ENCODE measurements at places on chromosomes 12 and 14.
A peak's percentile ranks its signal among the peaks of the same experiment; 100 is the strongest.

DNA sequence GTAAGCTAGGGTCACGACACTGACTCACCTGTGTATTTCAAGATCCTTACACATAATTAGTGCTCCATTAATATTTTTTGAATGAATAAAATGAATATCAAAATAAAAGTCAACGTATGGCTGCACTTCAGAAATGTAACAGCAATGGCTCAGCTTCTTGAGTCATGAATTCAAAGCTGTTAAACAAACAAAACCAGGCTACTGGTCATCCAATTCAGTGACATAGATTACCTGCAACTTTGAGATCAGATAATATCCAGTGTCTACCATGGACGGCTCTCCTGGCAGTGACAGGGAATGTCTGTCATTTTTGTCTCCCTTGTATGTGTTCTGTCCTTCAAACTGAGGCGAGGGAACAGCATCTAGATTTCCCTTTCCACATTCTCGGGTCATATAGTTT is 225.6 kb downstream of the EFCAB11 start:
- H3K4me3 ChIP-seq: no peak overlapping the region
- no peaks in the 10 kb centered on the region for H3K36me3 ChIP-seq
- no peaks in the 10 kb centered on the region for H3K27me3 ChIP-seq
- no peak overlapping the region for H3K27ac ChIP-seq
- peaks cover 31% of the 10 kb centered on the region for H3K4me1 ChIP-seq

GRCh38 chr12:131384544-131384855 is 326.4 kb upstream of the SFSWAP start:
- H3K4me3 ChIP-seq: no peak overlapping the region
- H3K27me3 ChIP-seq: no peaks in the 10 kb centered on the region

DNA sequence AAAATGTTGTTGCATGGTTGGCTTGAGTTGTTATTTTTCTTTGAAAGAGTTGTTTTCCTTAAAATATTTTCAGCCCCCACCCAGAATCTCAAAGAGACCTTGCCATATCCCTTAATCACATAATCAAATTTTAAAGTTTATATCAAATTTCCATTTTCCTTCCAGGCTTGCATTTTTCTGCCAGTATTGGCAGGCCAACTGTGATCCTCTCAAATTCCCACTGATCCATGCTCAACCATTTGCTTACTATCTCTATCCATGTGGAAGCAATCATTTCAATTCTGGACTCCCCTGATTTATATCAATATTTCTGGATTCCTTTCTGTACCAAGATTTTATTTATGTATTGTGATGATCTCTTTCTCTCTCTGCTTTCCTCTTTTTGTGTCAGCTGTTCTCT is 64.2 kb upstream of the PYGL start:
- no peaks in the 10 kb centered on the region for H3K36me3 ChIP-seq
- DNase-seq: no peak
- peaks cover 4% of the 10 kb centered on the region for H3K27me3 ChIP-seq
- no peaks in the 10 kb centered on the region for H3K4me1 ChIP-seq

- no peak for DNase-seq
- H3K4me1 ChIP-seq: peaks cover 50% of the 10 kb centered on the region
- H3K27ac ChIP-seq: peak overlapping the region; percentile 58
- H3K4me3 ChIP-seq: peak overlapping the region; percentile 61
Observed at GRCh38 chr12:11731042-11731357, 81.5 kb downstream of the ETV6 start.

DNA sequence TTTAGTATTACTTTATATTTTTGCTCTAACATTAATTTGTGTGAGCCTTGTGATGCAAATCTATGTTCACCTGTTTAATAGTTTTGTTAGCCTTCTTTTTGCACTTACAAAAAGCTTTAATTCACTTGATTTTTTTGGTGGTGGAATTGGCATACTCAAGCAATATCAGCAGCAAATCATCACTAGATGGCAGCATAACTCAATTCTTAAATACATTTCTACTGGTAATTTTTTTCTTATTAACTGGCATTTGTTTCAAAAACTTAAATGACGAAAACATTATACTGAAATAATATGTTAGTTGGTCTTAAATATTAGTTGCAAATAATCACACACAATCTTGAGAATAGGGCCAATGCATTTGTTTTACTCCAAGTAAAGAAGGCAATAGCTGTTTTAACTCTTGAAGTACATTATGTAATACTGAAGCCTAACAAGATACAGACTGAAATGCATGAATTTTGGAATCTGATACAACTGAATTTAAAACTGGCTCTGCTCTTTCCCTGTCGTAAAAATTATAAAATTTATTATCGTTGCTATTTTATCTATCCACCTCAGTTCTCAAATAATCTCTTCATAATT is 151.5 kb downstream of the ATXN7L3B start:
- no peaks in the 10 kb centered on the region for H3K36me3 ChIP-seq
- peaks cover 2% of the 10 kb centered on the region for H3K27me3 ChIP-seq
- H3K4me1 ChIP-seq: no peaks in the 10 kb centered on the region
- no peak overlapping the region for H3K4me3 ChIP-seq

- peaks cover 4% of the 10 kb centered on the region for H3K27me3 ChIP-seq
- no peaks in the 10 kb centered on the region for H3K36me3 ChIP-seq
- no peak overlapping the region for H3K4me3 ChIP-seq
- H3K27ac ChIP-seq: no peak overlapping the region
Observed at GRCh38 chr12:113127791-113128199, 7.8 kb downstream of the RASAL1 start.

DNA sequence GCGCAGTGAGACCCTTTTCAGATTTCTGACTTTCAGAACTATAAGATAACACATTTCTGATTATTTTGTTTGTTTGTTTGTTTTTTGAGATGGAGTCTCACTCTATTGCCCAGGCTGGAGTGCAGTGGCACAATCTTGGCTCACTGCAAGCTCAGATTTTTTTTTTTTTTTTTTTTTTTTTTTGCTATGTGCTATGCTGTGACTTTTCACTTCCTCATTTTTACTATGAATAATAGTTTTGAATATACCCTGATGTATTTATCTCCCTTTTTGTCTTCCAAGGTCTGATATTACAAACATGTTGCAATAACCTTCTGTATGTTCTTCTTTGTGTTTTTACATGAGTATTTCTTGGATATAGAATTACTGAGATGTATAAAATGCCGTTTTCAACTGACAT is 658.7 kb upstream of the SEL1L start:
- no peaks in the 10 kb centered on the region for H3K27me3 ChIP-seq
- no peak overlapping the region for H3K27ac ChIP-seq
- DNase-seq: no peak
- no peaks in the 10 kb centered on the region for H3K4me1 ChIP-seq
- H3K36me3 ChIP-seq: no peaks in the 10 kb centered on the region
- H3K4me3 ChIP-seq: no peak overlapping the region

DNA sequence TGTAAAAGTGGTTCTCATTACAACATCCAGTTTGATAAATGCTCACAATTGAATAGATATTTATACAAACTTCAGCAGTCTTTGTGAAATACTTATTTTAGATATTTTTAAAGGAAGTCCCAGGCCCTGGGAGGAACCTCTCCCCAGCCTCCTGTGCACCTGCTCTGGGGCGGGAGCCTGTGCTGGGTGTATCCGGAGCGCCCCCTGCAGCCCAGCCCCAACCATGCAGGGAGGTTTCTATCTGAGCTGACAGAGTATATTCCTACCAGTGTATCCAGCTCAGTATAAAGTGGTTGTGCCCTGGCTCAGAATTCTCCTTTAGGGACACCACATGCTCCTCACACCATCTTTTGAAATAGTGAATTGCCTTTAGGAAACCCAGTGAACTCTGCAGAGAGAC is 851.8 kb downstream of the TMEM121 start:
- peak; percentile 16 for DNase-seq
- H3K27me3 ChIP-seq: peaks cover 11% of the 10 kb centered on the region
- H3K27ac ChIP-seq: no peak overlapping the region
- no peaks in the 10 kb centered on the region for H3K36me3 ChIP-seq

GRCh38 chr12:2862876-2863275 is 6.0 kb upstream of the TEX52 start:
- no peak overlapping the region for H3K4me3 ChIP-seq
- no peaks in the 10 kb centered on the region for H3K27me3 ChIP-seq
- no peak overlapping the region for H3K27ac ChIP-seq
- H3K36me3 ChIP-seq: peaks cover 60% of the 10 kb centered on the region
- no peak for DNase-seq
